ENCODE measurements at places on chromosomes 16 and 17.

DNA sequence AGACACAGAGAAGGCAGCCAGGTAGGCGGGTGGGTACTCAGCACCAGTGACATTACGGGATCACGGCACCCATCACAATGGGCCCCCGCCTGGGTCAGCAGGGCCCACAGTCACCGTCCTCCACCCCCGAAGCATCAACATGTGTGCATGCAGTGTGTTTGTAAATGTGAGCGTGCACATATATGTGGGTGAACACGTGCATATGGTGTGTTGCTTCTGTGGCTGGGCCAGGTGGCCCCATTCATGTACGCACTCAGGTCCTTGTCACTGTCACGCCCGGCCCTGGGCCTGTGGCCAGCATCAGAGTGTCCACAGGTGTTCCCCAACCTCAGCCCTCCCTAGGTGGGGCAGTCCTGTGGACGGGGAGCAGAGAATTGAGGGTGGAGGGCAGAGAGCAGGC is 37.1 kb downstream of the TNFRSF13B start:
- DNase-seq = no peak

DNA sequence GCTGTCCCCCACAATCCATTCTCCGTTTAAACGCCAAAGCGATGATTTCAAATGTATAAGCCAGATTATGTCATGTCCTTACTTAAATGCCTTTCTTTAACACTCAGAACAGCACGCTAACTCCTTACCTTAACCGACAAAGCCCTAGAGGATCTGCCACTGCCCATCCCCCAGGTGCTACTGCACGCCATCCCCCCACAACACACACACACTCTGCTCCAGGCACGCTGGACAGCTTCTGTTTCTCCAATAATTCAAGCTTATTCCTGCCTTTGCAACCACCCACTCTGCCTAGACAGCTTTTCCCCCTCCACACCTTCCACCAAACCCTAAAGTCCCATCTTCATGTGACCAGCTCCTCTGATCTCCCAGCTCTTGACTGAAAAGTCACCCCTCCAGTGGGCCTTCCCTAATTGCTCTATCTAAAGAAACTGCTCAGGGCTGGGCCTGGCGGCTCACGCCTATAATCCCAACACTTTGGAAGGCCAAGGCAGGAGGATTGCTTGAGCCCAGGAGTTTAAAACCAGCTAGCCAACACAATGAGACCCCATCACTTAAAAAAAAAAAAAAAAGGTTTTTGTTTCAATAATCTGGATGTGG is 38.9 kb upstream of the RPL38 start:
- DNase-seq = no peak

DNA sequence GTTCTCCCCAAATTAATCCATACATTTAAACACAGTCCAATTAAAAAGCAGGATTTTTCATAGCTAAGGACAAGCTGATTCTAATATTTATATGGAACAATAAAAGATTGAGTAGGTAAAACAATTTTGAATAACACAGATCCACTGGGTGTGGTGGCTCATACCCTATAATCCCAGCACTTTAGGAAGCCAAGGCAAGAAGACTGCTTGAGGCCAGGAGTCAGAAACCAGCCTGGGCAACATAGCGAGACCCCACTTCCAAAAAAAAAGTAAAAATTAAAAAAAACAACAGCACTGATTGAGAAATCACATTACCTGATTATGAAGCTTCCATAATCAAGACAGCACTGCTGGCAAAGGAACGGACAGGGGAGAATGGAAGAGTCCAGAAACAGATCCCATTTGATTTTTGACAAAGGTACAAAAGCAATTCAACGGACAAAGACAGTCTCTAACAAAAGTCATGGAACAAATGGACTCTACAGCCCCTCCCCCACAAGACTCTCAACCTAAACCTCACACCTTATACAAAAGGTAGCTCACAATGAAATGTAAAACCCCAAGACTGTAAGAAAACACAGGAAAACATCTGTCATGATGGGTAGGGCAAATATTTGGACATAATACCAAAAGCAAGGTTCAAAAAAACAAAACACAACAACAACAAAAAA is 17.9 kb downstream of the USP7 start:
- DNase-seq = no peak

- DNase-seq = no peak
Measured at GRCh38 chr17:78849026-78849425, 8.4 kb upstream of the USP36 start.

- DNase-seq = no peak
Measured at GRCh38 chr17:77555121-77555591, 403.3 kb upstream of the TNRC6C start.

DNA sequence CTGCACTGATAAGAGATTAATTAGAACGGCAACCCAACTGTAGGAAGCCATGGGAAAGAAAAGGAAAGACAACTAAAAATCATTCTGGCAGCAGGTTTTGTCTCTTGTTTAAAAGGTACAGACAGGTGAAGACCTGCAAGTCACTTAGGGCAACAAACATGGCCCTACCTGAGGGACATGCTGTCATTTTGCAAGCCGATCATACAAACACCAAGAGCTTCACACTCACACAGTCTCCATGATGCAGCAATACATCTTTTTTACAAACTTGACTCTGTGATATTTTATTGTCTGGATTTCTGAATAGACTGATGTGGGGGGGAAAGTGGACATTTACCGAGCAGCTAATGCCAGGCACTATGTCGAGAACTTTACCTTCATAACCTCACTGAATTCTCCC is 101.8 kb downstream of the PARN start:
- no peak for DNase-seq

DNA sequence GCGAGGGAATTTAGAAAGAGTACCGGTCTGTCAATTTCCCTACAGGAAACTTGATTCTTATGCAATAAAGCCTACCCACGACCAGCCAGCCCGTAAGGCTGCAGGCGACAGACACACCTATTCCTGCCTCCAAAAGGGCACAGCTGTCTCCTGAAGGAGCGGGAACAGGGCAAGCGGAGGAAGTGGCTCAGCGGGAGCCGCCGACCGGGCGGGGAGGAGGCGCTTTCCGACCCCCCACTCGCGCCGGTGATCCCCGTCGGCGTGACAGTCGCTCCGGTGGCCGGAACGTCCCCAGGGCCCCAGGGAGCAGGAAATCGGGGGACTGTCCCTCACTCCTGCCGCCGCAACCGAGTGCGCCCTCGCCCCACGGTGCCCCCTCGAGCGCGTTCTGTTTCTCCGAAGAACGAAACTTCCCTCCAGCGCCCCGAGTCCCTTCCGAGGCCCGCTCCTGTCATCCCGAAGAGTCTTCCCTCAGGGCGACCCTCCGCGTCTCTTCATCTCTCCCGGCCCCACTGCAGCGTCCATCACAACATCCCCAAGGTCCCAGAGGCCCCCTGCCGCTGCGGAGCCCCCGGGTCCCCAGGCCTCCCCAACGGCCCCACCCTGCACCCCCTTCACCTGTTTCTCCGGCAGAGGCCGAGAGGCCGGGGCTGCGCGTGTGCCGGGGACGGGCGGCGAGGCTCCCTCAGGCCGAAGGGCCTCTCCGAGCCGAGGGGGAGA is 421 bp downstream of the STAT3 start:
- DNase-seq = peak; percentile 34

- DNase-seq = no peak
Measured at GRCh38 chr17:82243648-82244412, 15.0 kb downstream of the SLC16A3 start.

GRCh38 chr16:66516808-66517585 is 32.9 kb downstream of the TK2 start:
- peak; percentile 91 for DNase-seq

GRCh38 chr16:75377729-75378386 is 55.4 kb downstream of the CFDP1 start:
- DNase-seq = no peak

GRCh38 chr16:64724339-64724738 is 397.5 kb downstream of the CDH11 start:
- no peak for DNase-seq

GRCh38 chr16:57476546-57477410 is 9.5 kb downstream of the DOK4 start:
- DNase-seq = peak; percentile 29

DNA sequence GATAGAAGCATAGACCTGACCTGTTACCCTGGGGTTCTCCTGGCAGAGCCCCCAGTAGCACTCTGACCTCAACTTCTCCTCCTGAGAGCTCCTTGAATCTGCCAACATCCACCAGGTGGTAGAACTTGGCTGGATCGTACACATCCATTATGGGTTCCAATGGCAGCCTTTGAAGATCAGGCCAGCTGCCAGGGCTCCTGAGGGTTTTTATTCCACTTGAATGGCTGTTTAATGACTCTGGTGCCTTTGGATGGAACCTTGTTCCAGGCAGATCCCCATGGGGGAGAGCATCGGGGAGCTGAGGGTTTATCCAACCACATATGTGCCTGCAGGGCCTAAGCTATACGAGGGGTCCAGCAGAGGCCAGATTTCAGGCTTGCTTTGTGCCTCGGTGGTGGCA is 47.1 kb upstream of the CLEC19A start:
- no peak for DNase-seq

DNA sequence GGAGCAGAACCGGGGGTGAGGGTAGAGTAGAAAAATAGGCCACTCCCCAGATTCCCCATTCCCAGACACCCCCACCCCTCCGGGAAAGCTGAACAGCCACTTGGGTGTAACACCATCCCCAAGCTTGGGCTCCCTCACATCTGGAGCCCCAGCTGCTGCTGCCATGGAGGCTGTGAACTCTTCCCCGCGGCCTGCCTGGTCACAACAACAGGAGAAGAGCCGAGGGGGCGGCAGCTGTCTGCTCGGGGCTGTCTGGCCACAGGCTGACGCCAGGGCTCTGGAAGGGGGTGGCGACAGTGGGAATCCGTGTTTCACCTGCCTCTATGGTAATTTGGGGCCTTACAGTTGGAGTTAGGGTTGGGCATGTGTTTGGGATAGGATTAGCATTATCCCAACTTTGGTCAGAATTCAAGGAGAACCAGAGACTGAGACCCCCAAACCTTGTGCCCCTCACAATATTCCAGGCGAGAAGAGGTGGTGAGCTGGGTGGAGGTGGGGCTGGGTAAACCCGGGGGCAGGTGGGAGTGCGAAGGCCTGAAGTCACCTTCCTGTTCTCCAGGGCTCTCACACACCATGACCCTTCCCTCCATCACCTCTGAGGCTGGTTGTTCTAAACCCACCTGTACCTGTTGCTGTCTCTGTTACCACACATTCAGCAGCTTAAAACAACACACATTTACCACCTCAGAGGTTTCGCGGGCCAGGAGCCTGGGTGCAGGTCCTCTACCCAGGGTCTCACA is 29.7 kb upstream of the NXPH3 start:
- no peak for DNase-seq

DNA sequence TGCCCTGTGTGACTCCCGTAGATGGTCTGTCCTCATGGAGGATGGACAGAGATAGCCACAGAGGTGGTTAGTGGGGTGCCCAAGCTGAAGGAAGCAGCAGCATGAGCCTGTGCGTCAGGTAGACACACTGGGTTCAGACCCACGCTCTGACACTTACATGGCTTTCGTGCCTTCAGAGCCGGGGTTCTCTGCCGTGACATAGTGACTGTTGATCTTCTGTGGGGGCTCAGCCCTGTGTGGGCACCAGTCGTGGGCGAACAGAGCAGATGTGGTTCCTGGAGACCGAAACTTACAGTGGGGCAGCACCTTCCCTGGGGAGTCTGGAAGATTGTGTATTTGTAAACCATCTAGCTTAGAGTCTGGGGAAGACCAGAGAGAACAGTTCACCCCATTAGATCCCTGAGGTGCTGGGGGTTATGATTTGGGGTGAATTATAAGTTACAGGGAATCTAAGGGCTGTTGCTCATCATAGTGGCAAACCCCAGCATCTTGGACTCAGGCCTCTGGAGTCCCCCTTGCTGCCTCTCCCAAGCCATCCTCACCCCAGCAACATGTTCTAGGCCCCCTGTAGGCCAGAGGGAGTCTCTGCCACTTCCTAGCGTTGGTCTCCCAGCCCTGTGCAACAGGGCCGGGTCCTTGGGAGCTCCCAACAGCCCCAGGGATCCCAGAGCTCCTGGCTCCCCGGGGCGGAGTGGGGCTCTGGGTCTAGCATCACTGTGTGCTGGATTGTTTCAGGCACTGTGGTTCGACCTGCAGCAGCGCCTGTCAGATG is 28.6 kb downstream of the NECAB2 start:
- DNase-seq = no peak

DNA sequence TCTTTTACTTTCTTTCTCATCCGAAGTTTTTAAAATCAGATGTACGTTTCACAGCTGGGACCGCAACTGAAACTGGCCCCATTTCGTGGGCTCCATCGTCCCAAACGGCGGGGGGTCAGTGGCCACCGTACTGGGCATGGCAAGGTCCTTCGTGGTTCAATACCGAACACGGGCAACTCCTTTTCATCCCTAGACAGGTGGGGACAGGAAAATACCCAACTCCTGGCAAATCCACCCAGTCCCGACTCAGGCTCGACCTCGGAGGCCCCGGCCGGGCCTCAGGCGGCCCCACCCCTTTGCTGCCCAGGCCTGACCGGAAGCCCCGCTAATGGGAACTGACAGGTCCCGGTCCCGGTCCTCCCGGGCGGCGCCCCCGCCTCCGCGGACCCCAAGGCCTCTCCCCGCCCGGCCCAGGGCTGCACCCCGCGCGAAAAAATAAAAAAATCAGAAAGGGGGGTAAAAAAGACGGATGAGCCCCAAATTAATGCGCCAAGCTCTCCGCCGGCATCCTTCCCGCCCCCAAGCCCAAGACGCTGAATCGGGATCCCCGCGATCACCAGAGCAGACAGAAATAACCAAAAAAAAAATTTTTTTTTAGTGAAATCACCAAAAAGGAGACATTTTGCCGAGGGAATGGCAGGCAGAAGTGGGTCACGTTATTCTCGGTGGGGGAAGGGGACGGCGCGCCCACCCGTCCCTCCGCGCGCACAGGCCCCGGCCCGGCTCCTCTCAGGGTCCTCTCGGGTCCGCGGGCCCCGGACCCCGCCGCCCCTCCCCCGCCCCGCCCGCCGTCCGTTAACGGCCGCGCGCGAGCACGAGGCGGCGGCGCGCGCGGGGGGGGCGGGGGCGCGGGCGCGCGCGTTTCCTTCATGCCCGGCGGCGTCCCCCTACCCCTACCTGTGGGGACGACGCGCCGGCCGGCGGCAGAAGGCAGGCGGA is 562 bp downstream of the ZC3H7A start:
- no peak for DNase-seq

GRCh38 chr16:11668623-11669379 is 546 bp downstream of the SNN start:
- DNase-seq = no peak

DNA sequence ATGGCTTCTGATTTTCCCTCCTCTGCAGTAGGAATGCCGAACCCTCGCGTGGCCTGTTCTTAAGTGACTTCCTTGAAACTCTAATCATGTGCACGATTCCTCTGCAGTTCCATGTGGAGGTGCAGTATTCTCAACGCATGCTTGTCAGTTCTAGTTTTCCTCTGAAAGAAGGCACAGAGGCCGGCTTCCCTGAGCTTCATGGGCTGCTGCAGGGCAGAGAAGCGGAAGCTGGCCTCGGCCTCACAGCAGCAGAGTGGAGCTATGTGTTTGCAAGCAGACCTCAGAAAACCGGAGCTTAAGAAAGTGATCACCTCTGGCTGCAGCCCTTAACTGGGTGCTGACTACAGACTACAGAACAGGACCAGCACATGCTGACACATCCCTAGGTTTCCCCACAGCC is 500.7 kb downstream of the GRIN2A start:
- DNase-seq = no peak

- no peak for DNase-seq
Measured at GRCh38 chr17:77822302-77823030, 136.0 kb upstream of the TNRC6C start.

GRCh38 chr16:8808613-8809353 is 11.1 kb downstream of the PMM2 start:
- DNase-seq = no peak
